Activated CD8-positive, alpha-beta memory T cell treated with anti-CD3 and anti-CD28 coated beads for 1 hour (primary cell): ENCODE measurements at places on chromosomes 6 and 20.

DNA sequence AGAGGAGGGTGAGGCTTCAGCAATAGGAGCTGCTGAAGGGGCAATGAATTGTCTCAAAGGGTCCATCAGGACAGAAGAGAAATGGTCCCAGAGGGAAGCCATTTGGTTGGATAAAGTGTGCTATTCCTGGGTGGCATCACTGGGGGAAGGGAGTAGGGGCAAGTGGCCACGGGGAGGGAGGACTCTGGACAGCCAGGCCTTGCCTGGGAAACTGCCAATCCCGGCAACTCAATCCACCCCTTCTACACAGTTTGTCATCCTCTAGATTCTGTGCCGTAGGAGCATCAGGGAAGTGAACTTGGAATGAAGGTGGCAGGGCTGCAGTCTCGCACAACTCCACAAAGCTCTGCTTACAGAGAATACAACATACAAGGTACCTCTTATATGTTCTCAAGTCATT is 59.5 kb upstream of the RIPOR2 start:
- DNase-seq, result no peak

DNA sequence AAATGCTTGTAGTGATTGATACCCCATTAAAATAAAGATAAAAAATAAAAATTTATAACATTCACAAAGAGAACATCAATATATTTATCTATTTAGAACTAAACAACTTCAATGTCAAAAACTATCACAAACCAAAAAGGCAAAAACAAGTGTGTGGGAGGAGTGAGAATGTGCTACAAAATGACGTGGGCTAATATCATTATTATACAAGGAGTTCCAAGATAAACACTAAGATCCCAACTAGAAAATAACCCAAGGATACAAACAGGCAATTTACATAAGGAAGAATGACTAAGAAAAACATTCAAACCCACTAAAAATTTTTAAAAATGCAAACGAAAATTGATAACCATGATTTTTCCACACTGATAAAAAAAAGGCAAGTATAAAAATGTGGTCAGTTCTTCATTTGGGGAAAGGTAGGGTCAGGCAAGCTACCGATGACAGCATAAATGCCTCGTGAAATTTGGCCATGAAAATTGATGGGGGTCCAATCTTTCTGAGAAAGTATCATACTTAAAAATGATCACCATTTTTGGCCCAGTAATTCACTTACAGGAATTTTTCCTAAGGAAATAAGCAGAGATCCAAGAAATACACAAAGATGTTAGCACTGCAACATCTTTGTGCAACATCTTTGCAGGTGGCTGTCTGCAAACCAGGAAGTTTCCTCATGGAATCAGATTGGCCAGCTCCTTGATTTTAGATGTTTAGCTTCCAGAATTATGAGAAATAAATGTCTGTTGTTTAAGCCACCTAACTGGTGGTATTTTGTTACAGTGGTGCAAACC is 140.2 kb downstream of the TMEM200A start:
- DNase-seq, result no peak

DNA sequence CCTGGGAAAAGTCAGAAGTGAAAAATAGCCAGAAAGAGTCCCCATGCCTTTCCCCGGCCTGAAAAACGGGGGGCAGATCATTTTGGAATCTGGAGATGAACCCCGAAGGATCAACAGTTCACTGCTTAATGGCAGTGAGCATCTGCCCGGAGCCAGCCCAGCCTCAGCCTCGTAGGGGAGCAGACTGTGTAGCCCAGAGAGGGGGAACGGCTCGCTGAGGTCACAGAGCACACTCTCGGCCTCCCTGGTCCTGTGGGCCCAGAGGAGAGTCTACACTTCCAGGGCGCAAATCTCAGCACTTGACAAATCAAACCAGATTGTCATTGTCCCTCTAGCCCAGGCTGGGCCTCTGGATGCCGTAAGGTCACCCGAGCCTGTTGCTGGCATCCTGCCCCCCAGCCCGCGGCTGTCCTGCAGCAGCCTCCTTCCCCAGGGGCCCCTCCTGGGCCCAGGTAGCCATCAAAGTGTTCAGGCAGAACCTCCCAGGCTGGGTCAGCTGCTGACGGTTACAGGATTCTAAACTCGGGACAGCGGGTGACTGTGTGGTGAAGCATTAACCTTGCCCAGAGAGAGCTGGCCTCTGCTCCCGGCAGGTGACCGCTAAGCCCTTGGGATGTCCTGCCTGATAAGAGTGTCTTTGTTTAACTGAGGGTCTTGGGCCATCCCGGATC is 56.1 kb downstream of the GNAS-AS1 start:
- no peak for DNase-seq

DNA sequence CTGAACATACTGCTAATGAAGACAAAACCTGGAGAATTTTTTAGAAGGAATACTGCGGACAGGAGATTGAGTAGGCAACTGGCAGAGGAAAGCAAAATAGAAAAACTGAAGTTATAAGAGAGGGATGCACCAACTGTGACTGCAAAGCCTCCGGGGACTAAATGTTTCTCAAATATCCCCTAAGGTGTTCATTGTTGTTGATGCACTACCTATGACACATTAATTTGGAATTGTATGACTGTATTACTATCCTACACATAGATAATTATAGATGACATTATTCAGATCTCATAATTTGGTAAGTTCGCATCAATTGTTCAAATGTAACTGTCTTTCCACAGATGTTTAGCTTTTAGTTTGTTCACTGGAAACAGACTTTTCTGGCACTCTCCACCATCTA is 341.1 kb downstream of the MMUT start:
- DNase-seq, result no peak

- no peak for DNase-seq
Observed at GRCh38 chr20:35248641-35249475, 22.4 kb downstream of the MMP24 start.

DNA sequence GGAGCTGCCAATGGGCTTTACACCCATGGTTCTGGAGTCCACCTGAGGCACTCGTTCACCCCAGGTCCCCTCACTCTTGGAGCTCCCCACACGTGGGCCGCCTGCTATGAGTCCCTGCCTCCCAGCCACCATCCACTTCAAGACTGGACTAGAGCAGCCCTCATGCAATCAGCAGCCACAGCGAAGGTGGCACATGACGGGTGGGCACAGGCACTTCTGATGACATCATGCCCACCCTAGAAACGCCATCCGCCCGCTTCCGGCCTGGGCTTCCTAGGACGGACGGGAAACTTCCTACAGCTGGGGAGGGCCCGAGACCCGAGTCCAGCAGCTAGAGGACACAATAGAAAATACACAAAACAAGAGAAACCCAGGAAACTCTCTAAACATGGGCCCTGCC is 85.5 kb downstream of the PDE10A start:
- no peak for DNase-seq

DNA sequence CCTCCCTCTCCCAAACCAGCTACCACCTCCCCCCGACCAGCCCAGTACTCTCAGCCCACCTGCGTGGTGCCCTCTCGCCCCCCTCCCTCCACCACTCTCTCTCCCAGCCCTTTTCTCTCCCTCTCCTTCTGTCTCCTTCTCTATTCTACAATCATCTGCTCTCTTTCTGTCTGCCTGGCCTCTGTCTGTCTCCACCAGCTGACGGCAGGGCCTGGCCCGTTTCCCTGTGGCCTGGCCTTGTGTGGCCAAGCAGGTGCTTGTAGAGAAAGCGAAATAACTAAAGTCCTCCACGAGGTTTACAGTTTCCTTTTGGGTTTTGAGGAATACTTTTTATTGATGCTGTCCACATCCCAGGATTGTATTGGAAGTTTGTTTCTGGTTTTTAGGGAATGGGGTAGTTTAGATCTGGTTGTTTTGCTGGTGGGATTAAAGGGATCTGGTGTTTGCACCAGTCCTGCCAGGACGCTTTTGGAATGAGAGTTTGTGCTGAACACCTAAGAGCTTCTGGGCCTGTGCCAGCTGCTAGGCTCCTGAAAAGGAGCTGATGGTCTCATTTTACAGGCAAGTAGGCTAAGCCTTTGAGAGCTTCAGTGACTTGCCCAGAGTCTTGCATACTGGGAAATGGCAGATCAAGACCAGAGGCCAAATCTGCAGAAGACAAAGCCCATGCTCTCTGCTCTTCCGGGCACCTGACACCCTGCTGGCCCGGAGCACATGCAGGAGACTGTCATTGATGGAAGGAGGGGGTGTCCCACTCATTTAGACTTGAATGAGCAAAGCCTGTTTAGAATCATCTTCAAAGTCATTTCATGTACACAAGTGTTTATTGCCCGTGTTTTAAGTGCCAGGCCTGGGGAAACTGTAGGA is 161.7 kb downstream of the SYCP2 start:
- DNase-seq, result no peak

- no peak for DNase-seq
Observed at GRCh38 chr6:53811082-53811481, 16.3 kb downstream of the LRRC1 start.

DNA sequence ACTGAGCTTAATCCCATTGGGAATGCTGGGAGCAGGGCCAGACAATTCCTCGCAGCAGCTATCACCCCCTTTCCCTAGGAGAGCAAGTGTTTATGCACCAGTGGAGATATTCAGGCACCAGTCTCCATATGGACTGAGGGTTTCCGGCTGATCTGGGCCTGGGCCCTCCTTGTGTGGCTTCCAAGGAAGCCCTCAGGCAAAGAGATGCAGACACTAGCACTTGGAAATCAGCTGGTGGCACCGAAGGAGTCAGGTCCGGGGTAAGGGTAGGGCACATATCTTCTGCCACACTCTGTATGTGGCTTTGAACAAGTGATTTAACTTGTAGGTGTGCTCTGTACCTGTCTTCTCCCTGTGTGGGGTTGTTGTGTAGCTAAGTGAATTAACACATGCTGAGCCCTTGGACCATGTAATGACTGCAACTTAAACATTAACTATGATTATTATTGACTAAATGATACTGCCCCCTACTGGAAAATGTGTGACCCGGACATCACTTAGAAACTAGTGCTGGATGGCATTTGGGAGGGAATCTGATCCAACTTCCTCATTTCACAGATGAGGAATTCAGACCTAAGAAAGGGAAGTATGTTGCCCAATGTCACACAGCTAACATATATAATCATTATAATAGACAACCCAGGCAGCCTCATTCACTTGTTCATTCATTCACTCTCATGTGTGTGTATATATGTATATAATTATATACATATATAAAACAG is 19.3 kb upstream of the WFDC2 start:
- no peak for DNase-seq

DNA sequence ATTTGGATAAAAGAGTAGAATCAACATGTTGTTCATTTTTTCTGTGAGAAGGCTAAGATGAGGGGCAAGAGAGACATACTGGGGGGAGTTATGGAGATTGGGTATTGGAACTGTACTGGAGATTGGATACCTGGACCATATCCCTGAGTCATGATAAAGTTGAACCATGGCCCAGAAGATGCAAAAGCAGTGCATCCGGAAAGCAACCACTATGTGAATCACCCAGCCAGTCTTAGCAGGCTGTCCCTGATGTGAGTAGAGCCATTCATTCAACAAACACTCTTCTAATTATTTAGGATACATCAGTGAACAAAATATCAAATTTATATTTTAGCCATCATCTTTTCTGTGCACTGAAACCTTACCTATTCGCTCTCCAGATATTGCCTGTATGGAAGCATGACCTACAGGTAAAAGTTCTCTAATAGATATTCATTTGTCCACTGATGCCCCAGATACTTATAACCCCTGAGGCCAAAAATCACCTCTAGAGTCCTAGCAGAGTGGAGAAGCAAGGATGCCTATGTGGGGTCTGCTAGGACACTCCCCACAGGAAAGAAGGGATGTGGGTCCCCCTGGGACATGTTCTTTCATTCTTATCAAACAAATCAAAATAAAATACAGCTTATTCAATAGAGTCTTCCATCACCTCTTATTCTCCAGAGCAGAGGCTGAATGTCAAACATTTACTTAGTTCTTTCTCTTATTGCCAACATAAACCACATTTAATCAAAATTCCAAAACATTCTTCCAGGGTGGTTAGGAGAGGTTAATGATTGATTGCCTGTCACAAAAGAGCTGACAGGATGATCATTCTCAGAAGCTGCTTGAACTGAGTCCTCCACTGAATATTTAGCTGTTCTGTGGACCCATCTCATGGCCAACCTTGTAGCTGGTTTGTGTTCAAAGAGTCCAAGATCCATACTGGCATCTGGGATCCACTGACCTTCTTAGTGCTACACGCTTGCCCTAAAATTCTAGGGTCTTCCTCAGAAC is 37.0 kb upstream of the PKHD1 start:
- no peak for DNase-seq

GRCh38 chr20:51345601-51346101 is 196.9 kb downstream of the NFATC2 start:
- DNase-seq, result no peak

GRCh38 chr6:41487860-41488432 is 58.2 kb upstream of the FOXP4 start:
- no peak for DNase-seq

DNA sequence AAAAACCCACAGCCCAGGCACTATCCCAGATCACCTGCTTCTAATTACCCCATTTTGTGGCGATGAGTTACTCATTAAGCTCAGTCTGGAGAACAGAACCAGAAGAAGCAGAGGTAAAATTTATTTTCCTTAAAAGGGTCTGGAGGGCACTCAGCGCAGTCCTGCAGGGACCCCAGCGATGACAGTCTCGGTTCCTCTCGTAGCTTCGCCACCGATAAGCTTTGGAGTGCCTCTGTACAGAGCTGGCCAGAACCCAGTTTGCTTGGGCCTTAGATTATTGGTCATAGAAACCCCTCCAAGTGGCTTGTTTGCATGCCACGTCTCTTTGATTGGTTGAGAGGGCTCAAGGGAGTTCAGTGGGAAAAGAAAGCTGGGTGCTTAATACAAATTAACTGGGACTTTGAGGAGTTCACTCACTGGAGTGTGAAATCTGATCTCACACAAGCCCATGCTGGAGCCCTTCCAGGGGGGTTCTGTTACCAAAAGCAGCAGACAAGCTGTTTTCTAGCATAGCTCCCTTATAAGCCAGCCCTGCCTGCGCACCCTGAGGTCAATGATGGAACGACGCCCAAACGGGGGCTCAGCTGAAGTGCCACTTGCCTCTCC is 158.5 kb upstream of the ARID1B start:
- DNase-seq, result no peak

- DNase-seq, result no peak
Observed at GRCh38 chr6:119739769-119740168, 390.2 kb upstream of the MAN1A1 start.

DNA sequence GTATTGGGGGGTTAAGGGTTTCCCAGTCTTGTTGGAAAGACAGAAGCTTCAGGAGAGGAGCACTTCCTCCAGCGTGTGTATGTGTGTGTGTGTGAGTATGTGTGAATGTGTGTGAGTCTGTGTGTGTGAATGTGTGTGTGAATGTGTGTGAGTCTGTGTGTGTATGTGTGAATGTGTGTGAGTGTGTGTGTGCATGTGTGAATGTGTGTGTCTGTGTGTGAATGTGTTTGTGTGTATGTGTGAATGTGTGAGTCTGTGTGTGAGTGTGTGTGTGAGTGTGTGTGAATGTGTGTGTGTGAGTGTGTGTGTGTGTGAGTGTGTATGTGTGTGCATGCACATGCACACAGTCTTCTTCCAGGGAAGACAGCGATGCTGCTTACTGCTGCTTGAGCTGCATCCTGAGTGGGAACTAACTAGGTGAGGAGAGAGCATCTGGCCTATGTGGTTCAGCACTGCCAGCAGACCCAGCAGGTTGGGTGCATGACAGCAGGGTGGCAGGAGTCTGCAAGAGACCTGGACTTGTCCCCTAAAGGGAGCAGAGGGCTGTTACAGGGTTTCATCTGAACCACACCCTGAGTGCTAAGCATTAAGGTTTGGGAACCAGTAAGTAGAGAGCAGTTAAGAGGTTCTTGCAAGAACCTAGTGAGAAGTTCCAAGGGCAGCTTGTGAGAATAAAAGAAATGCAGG is 22.7 kb upstream of the CCND3 start:
- DNase-seq, result no peak
